Glomerular endothelial cell (primary cell): ENCODE measurements at places on chromosomes 16 and 17.

- DNase-seq, result no peak
These were observed 177.0 kb upstream of the IRX6 start for GRCh38 chr16:55146966-55147365.

DNA sequence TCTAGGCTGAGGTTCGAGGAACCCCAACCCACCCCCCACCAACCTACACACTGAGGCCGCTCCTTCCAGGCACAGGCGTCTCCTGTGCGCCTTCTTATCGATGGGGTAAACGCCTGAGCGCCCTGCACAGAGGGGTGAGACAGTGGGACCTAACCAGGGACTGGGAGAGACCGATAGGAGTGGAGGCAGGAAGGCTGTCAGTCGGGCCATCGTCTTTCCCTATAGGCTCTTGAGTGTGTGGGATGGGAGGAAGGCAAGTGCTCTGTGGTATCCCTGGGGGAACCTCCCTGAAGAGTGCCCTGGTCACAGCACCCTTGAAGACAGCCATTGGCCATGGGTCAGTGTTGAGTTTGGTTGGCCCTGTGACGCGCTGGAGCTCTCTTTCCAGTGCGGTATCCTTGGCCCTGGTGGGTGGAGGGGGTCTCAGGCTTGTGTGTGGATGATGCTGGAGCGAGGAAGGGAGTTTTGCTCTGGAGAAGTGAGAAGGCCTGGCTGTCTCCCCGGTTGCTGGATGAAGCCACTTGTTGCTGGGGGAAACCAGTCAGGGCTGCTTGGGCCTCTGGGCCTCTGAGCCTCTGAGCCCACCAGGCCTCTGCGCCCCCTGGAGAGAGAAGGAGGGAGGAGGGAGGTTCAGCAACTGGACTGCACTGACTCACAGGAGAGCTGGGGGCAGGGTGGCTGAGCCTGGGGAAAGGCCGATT lies 1.7 kb downstream of the GPRC5C start:
- DNase-seq, result no peak

- no peak for DNase-seq
These were observed 16.0 kb downstream of the SOX8 start for GRCh38 chr16:997440-998051.

GRCh38 chr16:74898659-74899058 lies 86.3 kb downstream of the WDR59 start:
- no peak for DNase-seq

- no peak for DNase-seq
These were observed 315.4 kb downstream of the MAP2K6 start for GRCh38 chr17:69729944-69730343.

GRCh38 chr17:51010173-51010675 lies 110.4 kb downstream of the SPAG9 start:
- no peak for DNase-seq

- no peak for DNase-seq
These were observed 109.2 kb upstream of the NACA2 start for GRCh38 chr17:61700252-61700651.

DNA sequence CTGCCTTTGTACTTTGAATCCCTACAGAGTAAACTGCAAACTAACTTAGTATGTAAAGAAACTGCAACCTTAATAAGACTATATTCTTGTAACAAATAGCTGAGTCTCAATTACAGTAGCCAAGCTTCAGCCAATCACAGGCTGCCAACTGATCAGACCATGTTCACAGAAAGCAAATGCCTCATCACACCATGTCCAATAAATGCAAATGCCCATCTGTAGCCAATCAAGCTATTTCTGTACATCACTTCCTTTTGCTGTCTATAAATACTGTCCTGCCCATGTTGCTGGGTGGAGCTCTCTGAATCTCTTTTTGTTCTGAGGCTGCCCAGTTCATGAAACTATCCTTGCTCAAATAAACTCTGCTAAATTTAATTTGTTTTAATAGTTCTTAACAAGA lies 531.7 kb upstream of the TOM1L1 start:
- DNase-seq, result no peak

GRCh38 chr17:27771586-27771985 lies 28.7 kb downstream of the NOS2 start:
- no peak for DNase-seq

GRCh38 chr17:3951420-3951819 lies 12.8 kb downstream of the ATP2A3 start:
- DNase-seq, result no peak

GRCh38 chr17:37413875-37414519 lies 7.3 kb downstream of the TADA2A start:
- DNase-seq, result no peak

DNA sequence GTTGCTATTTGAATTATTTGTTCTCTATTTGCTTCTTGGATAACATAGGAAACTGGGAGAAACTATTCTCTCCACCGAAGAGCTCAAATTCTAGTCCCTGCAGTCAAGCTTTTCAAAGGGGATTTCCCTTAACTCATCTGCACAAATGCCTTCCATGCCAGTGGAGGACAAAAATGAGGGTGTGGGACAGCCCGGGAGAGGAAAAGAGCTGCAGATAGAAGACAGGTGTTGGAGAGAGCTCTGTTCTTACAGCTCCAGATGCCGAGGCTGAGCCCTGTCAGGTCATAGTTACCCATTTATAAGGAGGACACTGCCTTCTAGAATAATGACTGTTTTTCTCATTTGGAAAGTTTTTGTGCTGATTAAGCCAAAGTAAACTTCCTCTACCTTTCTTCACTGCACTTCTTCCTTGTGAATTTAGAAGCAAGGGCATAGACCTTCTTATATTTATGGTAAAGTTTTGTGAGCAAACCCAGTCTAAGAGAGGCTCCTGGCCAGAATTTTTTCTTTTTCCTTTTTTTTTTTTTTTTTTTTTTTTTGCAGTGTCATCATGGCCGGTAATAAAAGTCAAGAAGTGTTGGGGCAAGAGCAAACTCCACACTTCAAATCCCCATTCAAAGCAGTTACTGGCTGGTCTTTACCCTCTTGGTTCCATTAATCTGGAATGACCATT lies 177.2 kb downstream of the ABCC12 start:
- no peak for DNase-seq

- DNase-seq, result no peak
These were observed 2.1 kb downstream of the SAMD14 start for GRCh38 chr17:50127697-50128361.

GRCh38 chr16:30910427-30911029 lies 12.8 kb upstream of the FBXL19 start:
- DNase-seq, result no peak

GRCh38 chr17:17028059-17028877 lies 14.0 kb upstream of the MPRIP start:
- no peak for DNase-seq

GRCh38 chr16:61968242-61969076 lies 67.8 kb downstream of the CDH8 start:
- no peak for DNase-seq

DNA sequence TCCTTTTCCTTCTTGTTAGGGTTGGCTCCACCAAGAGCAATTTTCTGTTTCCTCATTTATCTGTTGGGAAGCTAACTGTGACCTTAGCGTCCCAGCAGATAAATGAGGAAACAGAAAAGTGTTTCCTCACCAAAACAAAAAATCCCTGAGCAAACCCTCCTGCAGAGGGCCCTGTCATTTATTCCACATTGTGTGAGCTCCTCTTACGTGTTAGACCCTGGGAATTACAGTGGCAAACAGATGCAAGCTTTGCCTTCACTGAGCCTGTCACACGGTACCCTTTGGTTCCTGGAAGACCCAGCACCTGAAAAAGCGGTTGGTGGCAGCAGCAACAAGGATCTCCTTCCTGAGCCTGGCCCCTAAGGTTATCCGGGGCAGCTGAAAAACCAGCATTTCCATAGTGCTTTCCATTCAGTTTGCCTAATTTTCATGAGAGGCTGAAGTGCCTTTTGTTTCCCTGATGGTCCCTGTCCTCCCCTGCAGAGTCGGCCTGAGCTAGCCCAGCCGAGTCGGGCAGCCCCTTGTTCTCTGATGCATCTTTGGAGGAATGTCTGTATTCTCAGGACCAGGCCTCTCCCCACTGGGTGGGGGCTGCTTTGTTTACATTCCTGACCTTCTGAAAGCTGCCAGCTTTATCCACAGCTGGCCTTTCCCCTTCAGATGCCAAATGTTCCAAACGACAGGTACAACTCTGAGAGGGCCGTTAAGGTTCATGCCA lies 34.7 kb downstream of the YPEL2 start:
- DNase-seq, result no peak

DNA sequence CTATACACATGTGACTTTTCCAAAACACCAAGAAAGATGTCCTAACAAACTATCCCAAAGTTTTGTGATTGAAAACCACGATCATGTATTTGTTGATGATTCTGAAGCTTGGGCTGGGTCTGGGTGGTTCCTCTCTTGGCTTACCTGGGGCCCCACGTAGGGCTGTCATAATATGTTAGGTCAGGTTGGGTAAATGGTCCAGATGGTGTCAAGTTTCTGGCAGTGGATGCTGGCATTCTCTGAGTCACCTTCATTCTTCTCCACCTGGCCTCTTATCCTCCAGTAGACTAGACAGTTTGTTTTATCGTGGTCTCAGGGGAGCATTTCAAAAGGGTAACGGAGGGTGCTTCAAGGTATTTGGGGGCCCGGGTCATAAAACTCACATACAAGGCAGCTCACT lies 39.4 kb downstream of the SYCE1L start:
- no peak for DNase-seq

- no peak for DNase-seq
These were observed 15.9 kb downstream of the ANKRD40 start for GRCh38 chr17:50691550-50692447.

GRCh38 chr16:58186176-58186944 lies 11.5 kb downstream of the CSNK2A2 start:
- DNase-seq, result no peak
